Stimulated activated CD8-positive, alpha-beta memory T cell treated with anti-CD3 and anti-CD28 coated beads, Interleukin-2, amount 100 ng/mL, for 1 hour (primary cell): ENCODE measurements at places on chromosomes 1 and 21.

DNA sequence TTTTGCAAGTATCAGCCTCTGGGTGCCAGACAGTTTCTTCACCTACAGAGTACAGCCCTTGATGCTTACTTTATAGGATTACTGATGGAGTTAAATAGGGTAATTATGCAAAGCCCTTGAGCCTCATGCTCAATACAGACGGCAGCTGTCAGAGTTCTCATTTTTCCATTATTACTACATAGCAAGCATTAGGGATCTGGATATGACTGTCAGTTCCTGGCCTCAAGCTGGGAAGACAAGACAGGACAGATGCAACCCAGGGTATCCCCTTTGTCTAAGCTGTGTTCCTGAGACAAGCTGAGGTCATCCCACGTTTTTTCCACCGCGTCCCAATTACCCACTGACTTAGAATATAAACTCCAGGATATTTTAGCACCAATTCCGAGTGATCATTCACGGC, 94.4 kb downstream of the SLC35F3 start:
- DNase-seq = no peak

- no peak for DNase-seq
Measured at GRCh38 chr1:89552471-89553081, 27.9 kb downstream of the LRRC8B start.

GRCh38 chr1:93621246-93621645, 60.4 kb downstream of the BCAR3 start:
- DNase-seq = no peak

DNA sequence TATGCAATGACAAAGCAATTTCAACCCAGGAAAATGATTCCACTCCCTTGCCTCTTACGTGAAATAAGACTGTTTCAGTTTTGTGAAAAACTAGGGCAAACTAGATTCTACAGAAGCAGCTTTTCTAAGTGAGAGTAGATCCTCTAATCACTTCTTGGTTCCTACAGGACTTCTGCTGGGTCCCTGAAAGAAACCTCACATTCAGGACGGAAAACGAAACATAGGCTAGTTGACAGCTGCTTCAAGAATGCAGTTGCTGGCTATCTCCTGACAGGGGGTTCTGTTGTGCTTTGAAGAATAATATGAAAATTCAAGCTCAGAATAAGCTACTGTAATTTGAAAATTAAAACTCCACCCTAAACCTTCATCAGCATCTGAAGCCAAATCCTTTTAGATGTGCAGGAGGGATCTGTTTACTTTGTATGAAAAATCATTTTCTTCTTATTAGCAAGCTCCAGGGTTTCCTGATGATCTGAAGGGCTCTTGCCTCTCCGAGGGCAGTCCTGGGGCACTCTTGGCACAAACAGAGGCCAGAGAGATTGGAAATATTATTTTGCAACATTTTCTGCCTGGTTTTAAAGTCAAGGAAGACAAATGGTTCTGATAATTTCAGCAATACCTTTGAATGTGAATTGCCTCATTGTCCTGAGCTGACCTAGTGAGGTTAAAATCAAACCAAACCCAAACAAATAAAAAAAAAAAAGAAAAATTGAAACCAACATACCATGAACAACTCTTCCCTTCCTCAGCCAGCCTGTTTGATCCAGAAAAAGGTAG, 55.0 kb downstream of the NTMT2 start:
- DNase-seq = no peak

DNA sequence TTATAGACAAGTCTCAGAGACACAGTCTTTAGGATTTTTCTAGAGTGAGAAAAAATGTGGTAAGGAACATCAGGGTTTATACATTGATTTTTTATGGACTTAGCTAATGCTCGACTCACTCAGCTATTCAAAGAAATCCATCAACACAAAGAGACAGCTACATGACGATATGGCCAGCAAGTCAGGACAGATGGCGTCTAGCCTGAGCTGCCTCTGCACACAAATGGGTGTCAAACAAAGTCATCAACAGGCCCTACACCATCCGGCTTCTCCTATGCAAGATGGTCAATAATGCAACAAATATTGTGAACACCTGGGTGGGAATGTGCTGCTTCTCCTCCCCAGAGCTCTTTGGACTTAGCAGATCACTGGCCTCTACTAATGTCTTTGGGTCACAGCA, 13.3 kb upstream of the ERICH3 start:
- no peak for DNase-seq
